ENCODE measurements at places on chromosomes 16 and 17.

DNA sequence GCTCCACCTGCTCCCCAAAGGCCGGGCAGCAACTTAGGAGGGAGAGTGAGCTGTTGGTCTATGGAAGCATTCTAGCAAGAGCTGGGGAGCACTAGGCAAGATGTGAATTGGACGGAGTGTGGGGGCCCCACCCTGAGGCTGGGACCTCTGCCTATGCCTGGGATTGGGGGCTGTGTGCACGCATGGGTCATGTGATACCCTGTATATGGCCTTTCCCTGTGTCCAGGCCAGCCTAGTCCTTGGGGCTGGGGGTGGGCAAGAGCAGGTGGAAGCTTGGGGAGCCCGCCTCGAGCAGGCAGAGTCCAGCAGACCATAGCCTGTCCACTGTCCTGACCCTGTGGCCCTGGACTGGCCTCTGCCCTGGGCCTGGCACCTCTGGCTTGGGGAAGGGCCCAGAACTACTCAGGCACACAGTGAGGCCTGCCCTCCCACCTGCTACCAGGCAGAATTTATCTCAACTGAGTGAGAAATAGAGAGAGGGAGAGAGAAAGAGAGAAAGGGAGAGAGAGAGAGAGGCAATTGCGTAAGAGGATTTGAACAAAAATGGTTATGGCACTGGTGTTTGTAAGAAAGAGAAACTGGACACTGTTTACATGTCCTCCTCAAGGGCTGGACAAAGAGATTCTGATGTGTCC lies 19.1 kb downstream of the PDP2 start:
- no peak for DNase-seq

GRCh38 chr17:82297280-82297713 lies 20.1 kb downstream of the CD7 start:
- DNase-seq = peak; percentile 59

DNA sequence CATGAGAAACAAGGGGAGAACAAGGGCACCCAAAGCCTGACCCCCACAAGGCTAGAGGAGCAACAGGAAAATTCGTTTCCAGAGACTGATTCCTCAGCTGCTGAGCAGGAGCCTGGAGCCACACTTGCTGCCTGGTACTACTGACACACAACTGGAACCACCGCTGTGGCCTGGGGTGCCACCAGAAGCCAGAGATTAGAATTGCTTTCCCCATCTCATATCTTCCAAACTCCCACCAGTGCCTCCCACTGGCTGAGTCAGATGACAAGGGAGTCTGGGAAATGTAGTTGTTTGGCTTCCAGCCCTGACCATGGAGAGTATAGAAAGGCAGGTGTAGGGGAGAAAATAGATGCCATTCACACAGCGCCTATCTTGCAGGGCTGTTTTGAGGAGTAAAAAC lies 4.1 kb upstream of the TMEM11 start:
- no peak for DNase-seq

DNA sequence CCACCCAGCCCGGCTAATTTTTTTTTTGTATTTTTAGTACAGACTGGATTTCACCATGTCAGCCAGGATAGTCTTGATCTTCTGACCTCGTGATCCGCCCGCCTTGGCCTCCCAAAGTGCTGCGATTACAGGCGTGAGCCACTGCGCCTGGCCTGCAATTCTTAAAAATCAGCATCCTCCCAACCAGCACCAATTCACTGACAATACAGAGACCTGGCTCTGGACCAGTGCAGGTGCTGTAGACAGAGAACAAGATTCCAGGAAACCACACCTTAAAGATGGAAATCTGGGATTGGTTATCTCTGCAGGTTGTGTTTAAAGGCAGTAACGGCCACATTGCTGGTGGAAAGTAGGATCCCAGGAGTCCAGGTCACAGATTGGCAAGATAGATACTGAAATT lies 33.6 kb downstream of the TBC1D3B start:
- DNase-seq = no peak

- DNase-seq = no peak
Observed at GRCh38 chr16:4404247-4404966, 12.0 kb downstream of the CORO7 start.

- DNase-seq = no peak
Observed at GRCh38 chr17:9021158-9021991, at the start of gene NTN1. Gene NTN1 (plus strand): TSS chr17:9021510. CDS start chr17:9022374, 864 bp downstream.

- no peak for DNase-seq
Observed at GRCh38 chr16:75503801-75504200, 8.6 kb upstream of the CHST6 start.

DNA sequence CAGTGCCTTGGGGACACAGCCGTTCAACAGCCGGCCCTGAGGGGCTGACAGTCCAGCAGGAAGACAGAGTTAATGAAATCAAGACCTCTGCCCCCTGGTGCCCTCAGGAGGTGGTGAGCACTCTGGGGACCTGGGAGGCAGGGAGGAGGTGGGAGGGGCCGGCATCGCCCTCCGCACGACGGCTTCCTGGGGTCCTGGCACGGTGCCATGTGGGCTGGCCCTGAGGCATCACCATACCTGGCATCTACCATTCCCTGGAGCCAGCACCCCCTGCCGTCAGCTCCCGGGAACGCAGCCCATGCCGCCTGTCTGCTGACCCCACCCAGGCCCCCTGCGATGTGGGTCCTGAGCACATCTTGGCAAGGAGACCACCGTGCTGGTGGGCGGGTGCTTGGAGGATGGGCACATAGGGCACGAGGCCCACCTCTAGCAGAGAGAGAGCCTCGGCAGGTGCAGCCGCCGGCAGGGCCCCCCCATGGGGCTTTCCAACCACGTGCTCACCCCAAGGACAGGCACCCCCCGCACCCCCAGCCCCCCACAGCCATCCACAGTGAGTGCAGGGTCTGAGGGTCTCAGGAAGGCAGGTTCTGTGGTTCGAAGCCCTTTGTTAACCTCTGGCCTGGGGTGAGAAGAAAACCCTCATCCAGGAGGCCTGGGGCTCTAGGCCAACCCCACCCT lies 52.5 kb downstream of the ZFPM1 start:
- DNase-seq = peak; percentile 96

DNA sequence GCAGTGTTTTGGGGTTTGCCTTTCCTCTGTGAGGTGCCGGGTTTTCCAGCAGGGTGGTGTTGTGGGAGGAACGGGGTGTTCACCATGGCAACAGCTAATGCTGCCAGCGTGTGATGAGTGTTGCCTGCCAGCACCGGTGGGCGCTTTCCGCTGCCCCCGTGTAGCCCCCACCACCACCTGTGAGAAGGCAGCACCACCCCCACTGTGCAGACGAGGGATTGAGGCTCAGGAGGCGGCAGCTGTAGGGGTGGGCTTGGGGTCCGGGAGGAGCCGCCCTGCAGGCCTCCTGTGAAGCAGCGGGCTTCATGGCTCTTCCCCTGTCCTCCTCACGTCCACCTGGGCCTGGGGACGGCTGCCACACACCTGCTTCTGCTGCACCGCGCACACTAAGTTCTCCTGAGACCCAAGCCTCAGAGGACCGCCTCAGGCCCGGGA lies 5.2 kb downstream of the RAB40C start:
- DNase-seq = no peak

- DNase-seq = no peak
Observed at GRCh38 chr16:53666786-53667415, 36.8 kb downstream of the RPGRIP1L start.

- DNase-seq = no peak
Observed at GRCh38 chr16:57651344-57652333, 16.5 kb upstream of the ADGRG3 start.

- no peak for DNase-seq
Observed at GRCh38 chr16:84361546-84361945, 6.8 kb upstream of the ATP2C2 start.

- peak; percentile 43 for DNase-seq
Observed at GRCh38 chr17:63542942-63543821, 7.1 kb upstream of the DCAF7 start.

DNA sequence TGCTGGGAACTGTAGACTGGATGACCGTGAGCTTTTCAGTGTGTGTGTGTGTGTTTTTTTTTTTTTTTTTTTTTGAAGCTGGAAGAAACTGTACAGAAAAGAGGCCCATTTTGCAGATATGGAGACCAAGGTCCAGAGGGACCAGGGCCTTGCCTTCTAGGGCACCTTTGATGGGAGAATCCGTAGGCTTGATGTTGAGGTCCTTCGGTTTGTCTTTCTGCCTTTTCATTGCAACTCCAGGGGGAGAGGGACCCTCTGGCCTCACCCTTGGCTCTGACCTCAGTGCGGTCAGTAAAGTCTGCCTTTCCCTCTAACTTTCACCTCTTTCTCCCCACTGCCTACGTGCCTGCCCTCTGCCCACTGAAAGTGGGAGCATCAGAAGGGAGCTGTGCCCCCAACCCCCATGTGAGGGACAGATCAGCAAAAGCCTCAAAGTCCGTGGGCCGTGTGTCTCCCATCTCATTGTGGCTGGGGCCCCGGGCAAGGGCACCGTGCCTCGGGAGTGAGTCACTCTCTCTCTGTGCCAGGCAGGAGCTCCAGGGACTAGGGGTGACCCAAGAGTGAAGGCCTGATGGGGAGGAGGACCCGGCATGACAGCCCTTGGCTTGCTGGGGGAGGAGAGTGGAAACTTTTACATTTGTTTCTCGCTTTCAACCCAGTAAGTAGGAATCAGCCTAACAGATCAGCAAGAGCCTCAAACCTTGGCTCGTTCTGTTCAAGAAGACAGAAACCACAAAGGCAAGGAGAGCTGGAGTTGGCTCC lies 123.6 kb downstream of the CMIP start:
- no peak for DNase-seq

- DNase-seq = no peak
Observed at GRCh38 chr17:78879635-78880186, 23.3 kb downstream of the CEP295NL start.

DNA sequence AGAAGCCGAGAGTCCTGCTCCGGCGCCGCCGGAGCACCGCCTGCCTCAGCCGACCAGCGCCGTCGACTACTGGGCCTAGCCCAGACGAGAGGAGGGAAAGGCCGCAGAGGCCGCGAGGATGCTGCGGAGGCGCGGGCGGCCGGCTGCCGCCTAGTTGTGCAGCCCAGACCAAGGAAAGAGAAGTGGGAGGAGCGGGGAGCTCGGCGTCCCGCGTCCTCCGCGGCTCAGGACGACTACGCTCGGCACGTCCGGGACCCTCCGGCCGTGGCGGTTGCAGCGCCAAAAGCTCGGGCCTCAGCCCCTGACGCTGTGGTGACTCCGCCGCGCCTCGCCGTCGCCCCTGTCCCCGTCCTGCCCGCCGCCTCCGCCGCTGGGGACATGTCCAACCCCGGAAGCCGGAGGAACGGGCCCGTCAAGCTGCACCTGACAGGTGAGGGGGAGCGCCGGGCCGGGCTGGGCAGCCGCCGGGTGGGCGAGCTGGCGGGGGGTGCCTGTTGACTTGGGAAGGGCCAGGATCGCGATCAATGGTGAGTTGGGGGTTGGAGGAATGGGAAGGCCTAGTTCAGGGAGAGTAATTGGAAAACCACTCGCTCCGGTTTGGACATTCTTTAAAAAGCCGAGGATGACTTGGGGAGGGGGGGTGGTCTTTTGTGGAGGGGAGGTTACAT lies 37.7 kb downstream of the RNF135 start:
- DNase-seq = peak; percentile 24

DNA sequence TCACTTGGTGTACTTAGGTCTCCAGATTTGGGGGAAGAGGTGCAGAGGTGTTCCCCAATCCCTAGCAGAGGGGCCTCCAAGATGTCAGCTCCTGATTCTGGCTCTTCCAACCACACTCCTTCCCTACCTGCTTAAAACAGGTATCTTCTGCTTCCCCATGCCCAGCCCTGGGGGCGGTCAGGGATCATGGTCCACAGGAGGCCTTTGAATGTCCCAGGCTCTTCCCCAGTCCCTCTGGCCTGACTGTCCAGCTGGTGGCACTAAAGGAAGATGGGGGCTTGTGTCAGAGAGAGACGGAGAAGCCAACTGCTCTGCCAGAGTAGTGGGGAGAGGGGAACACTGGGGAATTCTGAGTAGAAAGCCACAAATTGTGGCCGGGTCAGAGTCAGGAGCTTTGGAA lies 3.8 kb downstream of the ARL4D start:
- no peak for DNase-seq

- no peak for DNase-seq
Observed at GRCh38 chr16:24858219-24859041, 12.7 kb downstream of the SLC5A11 start.

DNA sequence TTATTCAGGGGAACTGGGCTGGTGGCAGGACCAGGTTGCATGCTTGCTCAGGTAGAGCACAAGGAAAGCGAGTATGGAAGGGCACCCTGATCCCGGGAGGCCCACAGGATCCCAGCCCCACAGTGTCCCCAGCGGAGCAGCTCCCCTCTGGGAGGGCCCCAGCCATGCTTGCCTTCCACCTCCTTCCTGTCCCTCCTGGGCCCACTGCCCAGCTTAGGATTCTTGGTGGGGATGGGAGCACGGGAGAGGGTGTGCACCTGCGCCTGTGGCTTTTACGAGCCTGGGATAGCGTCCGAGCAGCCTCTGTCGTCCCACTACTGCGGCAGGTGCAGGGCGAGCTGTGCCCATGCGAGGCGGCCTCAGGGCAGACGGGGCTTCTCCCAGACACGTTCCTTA lies 114.5 kb downstream of the BANP start:
- DNase-seq = no peak

DNA sequence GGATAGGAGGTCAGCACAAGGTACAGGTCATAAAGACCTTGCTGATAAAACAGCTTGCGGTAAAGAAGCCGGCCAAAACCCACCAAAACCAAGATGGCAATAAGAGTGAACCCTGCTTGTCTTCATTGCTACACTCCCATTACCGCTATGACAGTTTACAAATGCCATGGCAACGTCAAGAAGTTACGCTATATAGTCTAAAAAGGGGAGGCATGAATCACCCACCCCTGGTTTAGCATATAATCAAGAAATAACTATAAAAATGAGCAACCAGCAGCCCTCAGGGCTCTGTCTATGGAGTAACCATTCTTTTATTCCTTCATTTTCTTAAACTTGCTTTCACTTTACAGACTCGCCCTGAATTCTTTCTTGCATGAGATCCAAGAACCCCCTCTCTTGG lies 1.0 kb upstream of the HSBP1 start:
- DNase-seq = no peak

- no peak for DNase-seq
Observed at GRCh38 chr16:14070555-14070876, 603 bp upstream of the MRTFB start.

DNA sequence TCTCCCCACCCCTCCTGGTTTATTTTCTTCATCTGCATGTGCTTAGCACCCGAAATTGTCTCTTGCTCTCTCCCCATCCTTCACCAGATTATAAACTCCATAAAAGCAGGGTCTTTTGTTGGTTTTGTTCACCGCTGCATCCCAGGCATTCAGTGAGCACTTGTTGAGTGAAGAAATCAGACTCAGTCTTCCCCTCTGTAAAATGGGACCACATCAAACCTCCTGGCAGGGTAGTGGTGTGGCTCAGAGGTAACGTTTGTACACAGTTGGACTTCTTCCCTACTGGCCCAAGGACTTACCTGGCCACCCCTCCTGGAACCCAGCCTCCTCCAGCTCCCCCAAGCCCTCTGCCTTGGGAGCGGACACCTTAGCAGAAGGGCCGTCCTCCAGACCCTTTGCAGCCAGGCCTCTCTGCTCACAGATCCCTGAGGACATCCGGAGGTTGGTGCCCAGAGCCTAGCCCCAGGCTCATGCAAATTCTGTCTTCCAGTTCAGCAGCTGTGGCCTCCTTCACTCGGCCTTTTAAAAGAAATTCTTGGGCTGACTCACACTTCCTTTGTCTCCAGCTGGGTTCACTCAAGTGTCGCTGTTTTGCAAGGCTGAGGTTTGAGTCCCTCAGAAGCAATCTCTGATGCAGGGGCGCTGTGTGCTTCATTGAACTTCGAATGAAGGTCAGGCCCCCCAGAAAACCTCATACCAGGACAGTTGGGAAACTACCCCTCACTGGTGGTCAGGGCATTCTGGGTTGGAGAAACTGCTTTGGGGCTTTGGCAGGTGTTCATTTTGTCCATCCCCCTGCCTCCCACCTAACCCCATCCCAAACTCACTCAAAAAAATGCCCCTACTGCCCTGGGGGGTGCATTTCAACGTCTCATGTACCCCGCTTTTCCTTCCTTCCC lies 16.8 kb upstream of the RMI2 start:
- no peak for DNase-seq

GRCh38 chr16:1413684-1414531 lies 596 bp downstream of the UNKL start:
- DNase-seq = peak; percentile 40
